ENCODE measurements at places on chromosomes 1 and 21.

- no peak for DNase-seq
These were observed 5.9 kb upstream of the SPRR2E start for GRCh38 chr1:153100245-153100644.

GRCh38 chr1:112470966-112471365 is 37.8 kb upstream of the WNT2B start:
- no peak for DNase-seq

- DNase-seq = peak; percentile 37
These were observed 3.3 kb upstream of the SLC45A1 start for GRCh38 chr1:8314346-8315280.

DNA sequence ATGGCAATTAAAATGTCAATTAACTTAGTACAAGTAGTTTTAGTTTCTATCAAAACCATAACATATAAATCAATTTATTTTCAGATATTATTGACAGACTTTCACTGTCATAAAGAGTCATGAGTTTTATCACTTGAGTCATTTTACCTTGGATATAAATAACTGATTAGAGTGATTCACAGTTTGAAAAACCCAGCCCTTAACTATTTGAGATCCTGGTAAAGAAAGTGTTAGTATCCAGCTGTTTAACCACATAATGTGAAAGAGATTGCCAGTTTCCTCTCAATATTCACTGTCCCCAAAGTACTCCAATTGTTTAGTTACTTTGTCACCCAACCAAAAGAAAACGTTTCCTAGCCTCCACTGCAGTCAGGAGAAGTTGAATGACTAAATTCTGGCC is 91.3 kb downstream of the UCHL5 start:
- DNase-seq = no peak

- DNase-seq = peak; percentile 24
These were observed 8.7 kb upstream of the TTF2 start for GRCh38 chr1:117051224-117052064.

- DNase-seq = no peak
These were observed 14.1 kb downstream of the MYOCOS start for GRCh38 chr1:171636141-171636540.

GRCh38 chr1:53116307-53116810 is 26.1 kb downstream of the SLC1A7 start:
- DNase-seq = no peak

DNA sequence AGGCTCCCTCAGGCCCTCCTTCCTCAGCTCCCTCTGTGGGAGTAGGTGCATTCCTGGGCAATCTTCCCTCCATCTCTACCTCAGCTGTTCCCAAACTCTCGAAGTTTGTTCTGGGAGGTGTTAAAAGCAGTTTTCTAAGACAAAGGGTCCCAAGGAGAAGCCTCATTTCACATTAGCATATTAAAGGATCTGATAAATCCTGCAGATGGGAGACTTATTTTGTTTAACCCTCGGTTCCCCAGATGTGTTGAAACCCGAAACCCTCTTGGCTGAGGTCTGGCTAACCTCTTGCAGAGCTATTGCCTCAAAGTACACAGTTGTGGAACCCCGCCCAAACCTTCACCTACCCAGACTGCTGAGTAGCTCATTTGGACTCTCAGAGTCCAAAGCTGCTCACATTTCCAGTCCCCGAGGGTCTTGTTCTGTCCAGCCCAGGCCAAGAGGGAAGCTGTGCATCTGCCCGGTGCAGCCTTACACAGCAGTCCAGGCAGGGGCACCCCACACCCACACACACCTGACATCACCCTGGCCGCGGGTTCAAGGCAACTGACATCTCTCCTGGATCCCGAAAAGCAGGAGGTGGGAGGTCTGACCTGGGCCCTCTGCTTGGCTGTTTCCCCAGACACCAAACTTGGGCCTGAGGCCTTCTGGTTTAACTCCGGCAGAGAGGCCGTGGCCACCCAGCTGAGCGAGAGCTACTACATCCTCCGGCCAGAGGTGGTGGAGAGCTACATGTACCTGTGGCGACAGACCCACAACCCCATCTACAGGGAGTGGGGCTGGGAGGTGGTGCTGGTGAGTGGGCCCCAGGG is 19.5 kb upstream of the SELENON start:
- no peak for DNase-seq

DNA sequence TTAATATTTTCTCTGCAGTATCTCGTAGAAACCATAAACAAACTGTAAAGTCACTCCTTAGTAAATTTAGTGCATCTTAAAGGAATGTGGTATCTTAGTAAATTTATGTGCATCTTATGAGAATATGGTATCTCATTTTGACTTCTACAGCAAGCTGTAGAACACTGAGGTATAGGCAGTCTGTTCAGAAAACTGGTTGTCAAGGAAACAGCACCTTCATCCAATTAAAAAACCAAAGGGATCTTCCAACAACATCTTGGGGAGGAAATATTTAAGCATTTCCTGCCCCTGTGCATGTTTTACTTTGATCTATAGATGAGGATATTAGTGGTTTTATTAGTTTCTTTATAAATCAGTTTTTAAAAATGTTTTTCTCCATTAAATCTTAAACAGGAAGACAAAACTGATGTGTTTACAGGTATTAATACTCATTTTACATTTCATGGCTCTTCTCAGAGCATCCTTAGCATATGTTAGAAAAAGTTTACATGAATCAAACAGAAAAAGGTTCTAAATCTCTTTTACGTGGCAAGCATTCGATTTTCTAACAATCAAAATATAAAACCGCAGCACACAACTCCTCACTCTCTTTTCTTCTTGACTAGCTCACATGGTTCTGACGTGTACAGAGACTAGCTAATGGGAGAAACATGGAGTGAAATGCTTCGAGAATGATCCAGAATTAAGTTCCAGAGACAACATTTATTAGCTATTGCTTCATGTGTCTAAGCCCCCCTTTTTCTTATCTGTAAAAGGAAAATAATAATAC is 668.8 kb downstream of the PTPRC start:
- no peak for DNase-seq

DNA sequence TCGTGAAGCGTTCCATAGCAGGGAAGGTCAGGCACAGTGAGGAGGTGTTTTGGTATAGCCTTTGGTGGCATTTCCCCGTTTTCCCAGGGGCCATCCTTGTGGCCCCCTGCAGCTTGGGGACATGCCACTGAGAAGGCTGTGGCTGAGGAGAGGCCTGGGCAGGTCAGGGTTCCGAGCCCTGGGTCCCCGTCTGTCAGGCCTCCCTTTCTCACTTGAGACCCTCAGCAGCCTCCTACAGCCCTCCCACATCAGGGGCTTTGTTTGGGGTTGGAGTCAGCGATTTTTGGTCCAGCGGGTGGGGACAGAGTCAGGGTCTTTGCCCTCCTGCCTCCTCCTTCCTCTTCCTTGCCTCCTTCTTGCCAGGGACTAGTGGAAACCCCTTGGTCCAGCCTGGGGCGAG is 22.2 kb downstream of the LDLRAP1 start:
- no peak for DNase-seq

DNA sequence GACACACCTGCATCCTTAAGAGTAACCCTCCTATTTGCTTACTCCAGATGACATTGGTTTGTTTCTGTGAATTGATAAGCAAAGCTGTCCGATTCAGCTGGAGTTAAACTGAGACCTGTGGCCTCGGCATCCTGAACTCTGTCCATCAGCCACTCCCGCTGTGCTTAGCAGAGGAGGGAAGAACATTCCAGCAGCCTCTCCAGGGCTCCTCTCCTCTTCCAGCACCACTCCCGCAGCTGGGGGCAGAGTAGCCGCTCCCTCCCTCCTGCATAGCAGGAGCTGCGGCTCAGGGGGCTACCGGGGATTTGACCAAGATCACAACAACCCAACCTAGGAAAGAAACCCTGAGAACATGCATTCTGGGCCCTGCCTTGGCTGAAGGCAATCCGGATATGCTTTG is 8.8 kb downstream of the LRRC38 start:
- DNase-seq = no peak

GRCh38 chr1:238914346-238914745 is 472.0 kb upstream of the CHRM3 start:
- DNase-seq = no peak

- no peak for DNase-seq
These were observed 5.2 kb upstream of the ZNF678 start for GRCh38 chr1:227557962-227558725.

- DNase-seq = peak; percentile 68
These were observed 11.6 kb upstream of the KCNJ15 start for GRCh38 chr21:38244885-38245869.

DNA sequence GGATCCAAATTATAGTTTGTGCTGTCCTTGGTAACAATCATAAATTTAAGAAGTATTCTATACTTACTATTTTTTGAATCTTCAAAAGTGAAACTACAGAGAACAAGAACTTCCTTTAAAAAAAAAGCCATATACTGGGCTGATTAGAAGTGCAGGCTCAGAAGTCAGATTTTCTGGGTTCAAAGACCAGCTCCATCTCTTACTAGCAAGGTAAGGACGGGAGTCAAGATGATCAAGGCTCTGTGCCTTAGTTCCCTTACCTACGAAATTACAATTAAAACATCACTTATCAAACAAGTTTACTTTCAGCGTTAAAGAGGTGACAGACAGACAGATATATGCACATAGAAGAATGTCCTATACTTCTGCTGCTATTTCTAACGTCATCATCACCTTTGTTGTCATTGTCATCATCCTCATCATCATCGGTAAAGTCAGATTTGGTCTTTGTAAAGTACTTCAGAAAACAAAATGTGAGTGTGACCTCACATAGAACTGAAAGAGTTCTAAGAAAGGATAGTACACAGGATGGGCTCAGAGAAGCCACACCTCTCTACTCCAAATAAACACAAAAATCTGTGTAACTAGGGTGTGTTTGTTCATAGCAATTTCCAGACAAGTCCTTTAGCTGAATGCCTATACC is 178.7 kb downstream of the VAV3 start:
- no peak for DNase-seq

GRCh38 chr1:68449901-68450300 is at the start of gene RPE65:
TSS of gene RPE65 (minus strand) at chr1:68449954. CDS start at chr1:68449905, 49 bp downstream.
- DNase-seq = no peak

DNA sequence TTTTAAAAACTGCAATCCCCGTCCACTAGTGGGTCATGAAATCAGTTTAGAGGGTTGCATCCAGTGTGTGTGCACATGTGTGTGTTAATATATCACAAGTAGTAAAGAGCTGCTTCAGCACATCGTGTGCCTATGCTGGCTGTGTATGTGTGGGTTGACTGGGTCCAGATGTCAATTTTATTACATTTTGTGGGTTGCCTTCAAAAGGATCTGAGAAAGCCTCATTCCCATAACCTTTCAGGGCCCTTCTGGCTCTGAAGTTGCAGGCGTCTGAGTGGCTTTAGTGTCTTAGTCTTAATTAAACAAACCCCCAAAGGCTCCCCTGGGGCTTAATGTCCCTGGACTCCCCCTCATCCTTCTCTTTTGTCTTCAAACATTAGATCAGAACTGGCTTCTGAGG is 19.8 kb downstream of the PLA2G2D start:
- no peak for DNase-seq

GRCh38 chr1:183227422-183228346 is 41.6 kb downstream of the LAMC2 start:
- DNase-seq = peak; percentile 23

GRCh38 chr1:221925947-221926346 is 184.1 kb upstream of the DUSP10 start:
- no peak for DNase-seq

- DNase-seq = no peak
These were observed 498.2 kb upstream of the C1orf87 start for GRCh38 chr1:60571811-60572210.

DNA sequence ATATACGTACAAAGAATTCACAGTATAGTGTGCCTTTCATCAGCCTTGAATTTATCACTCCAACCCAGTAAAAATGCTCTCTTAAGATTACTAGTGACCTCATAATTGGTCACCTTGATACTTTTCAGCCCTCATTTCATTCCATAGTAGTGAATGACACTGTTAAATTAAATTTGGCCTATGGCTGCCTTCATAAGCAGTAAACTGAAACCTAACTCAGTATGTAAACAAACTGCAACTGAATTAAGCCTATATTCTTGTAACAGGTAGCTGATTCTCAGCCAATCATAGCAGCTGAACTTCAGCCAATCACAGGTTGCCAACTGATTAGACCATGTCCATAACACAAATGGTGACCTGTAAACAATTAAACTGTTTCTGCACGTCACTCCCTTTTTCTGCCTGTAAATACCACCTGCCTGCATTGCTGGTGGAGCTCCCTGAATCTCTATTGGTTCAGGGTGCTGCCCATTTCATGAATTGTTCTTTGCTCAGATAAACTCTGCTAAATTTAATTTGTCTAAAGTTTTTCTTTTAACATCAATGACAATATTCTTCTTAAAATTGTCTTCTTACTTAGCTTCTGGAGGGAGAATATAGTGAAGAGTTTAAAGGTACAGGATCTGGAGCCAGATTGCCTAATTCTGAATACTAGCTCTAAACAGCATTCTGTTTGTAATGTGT is 24.0 kb upstream of the CAMSAP2 start:
- no peak for DNase-seq

DNA sequence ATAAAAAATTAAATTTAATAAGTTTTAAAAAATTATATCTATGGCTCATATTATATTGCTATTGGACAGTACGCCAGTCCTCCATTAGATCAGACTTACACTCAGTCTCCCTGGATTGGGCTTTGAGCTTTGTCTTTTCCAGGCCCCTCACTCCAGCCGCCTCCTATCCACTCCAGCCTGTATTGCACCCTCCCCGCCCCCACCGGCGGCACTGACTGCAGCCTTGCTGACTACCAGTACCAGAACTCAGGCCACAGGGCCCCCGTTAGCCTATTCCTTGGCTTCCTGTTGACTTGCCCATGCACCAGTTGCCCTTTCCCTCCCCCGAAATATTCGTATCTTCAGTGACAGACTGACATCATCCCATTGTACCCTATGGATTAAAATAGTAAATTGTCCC is 127.9 kb downstream of the CSMD2 start:
- no peak for DNase-seq

GRCh38 chr1:2406451-2407041 is 5.8 kb downstream of the PEX10 start:
- DNase-seq = no peak

- no peak for DNase-seq
These were observed 142.3 kb upstream of the COL6A1 start for GRCh38 chr21:45839274-45839673.

DNA sequence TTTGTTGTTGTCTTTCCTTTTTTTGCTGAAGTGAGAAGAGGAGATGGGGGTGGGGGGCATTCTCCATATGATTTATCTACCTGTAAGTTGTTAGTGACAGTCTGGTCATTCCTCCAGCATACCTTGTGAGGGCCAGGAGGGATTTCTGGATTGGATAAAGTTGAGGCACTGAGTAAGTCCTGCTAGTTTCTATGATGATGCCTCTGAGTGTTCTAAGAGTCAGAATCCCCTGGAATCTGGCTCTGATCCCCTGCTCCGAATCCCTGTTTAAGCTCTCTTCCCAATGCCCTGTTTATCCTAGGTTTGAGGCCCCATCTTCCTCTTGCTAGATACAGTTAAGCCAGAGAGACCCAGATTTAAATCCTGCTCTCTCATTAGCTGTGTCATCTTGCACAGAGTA is 83.2 kb upstream of the HOOK1 start:
- DNase-seq = no peak

Data from activated naive CD4-positive, alpha-beta T cell treated with anti-CD3 and anti-CD28 coated beads, Interleukin-2, amount 50 U/mL, for 16 hours (primary cell).